ENCODE measurements at places on chromosomes 3 and 15. TPM values are rescaled to one million over a fixed set of nuclear protein-coding genes. Genes with fewer than 3 reads are reported as not detected.

- no peak for DNase-seq
Measured at GRCh38 chr15:75493732-75494131, 42.2 kb upstream of the SIN3A start.

GRCh38 chr3:38836561-38836960 lies 20.5 kb upstream of the SCN10A start:
- DNase-seq = no peak

DNA sequence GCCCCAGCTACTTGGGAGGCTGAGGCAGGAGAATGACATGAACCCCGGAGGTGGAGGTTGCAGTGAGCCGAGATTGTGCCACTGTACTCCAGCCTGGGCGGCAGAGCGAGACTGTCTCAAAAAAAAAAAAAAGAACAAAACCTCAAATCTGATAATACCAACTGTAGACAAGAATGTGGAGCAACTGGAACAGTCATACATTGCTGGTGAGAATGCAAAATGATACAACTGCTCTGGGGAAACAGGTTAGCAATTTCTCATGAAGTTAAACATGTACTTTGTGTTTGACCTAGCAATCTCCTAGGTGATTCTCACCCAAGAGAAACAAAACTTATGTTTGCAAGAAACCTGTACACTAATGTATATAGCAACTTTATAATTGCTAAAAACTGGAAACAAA lies 4.4 kb upstream of the VHL start:
- DNase-seq = no peak

- no peak for DNase-seq
Measured at GRCh38 chr3:62036726-62037125, 336.6 kb downstream of the FEZF2 start.

DNA sequence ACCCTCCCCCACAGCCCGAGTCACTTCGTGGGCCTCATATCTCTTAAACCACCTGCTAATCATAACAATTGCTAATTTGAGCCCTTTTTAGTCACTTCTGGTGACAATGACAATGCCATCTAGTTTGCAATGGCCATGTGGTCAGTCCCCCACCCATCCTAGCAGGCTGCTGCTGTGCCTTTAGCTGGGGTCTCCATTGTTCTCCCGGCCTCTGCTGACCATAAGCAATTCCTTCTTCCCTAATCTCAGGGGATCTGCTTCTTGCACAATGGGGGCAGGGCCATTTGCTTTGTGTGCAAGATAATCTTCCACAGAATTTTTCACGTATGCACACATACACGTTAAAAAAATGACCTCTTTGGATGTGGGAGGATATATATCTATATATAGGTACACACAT lies 406.1 kb upstream of the ONECUT1 start:
- DNase-seq = no peak

GCSAM gene
- total RNA-seq = not detected

SHF gene
- 2.8 TPM for total RNA-seq

TMEM44 gene
- total RNA-seq = 76.5 TPM

SYNPR gene
- not detected for total RNA-seq

DNA sequence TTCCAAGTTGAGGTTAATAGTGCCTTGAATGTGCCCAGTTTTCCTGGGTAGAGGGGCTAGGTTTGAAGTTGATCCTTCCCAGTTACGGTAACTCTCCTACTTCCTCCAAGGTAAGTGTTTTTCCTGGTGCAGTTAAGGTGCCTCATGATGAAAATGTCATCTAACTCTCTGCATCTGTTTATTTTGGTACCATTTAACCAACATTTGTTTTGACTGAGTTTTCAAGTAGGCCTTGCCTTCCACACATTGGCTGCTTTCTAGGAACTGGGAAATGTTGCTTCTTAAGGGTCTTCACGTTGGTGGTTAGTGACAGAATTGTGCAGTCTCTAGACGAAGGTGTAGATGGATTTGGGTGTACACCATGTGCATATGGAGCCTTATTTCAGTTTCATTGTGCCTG lies 31.3 kb downstream of the USP3 start:
- no peak for DNase-seq

DNA sequence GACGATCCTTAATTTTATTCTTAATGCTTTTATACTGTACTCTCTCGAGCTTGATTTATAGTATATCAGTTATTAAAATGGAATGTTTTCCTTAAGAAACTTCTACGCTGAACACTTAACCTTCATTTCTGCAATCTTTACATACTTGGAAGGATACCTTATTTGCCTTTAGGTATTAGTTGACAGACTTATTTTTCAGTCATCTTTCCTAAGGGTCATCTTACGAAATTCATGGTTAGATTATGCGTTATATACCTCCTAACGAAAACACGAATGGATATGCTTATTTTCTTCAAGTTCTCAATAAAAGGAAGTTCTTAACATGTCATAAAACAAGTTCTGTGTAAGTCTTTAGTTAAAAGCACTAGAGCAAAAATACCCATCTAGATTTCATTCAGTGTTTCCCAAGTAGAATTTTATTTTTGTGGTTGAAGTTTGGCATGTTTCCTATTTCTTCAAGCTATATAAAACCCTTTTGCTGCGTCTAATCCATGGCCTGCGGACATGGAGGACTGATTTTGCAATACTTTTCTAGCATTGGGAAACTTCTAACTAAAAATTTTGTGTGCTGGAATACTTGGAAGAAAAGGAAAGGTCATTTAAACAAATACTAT lies 231.3 kb downstream of the TP63 start:
- DNase-seq = no peak

GRCh38 chr15:72112116-72112515 lies 5.8 kb downstream of the MYO9A start:
- no peak for DNase-seq

GOLGA8Q gene
- total RNA-seq = not detected

GRCh38 chr3:140292170-140292569 lies 357.2 kb downstream of the CLSTN2 start:
- DNase-seq = no peak

CPLX3 gene
- total RNA-seq = not detected

DNA sequence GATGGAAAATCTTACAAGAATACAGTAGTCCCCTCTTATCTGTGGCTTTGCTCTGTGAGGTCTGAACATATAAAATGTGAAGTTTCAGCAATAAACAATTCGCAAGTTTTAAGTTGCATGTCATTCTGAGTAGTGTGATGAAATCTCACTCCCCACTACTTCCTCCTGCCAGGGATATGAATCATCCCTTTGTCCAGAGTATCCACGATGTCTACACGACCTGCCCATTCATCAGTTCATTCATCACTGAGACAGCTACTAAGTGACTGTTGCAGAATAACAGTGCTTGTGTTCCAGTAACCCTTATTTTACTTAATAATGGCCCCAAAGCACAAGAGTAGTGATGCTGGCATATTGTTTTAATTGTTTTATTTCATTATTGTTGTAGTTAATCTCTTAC lies 489.2 kb upstream of the UBE2E2 start:
- DNase-seq = no peak

TMEM40 gene
- total RNA-seq = not detected

DNA sequence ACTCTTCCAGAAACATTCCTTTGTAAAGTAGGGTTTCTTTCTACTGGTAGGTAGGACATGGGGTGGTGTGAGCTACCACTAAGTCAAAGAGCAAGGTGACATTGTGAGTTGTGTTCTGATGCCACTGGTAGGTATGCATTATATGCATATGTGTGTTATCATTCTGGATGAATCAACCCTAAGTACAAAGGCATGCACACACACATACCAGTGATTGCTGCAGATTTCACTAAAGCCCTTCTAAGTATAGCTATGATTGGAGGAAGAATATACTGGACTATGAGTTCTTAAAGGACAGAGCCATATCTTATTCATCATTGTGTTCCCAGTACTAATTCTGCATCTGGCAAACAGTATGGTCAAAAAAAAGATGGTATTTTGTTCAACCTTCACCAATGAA lies 646.0 kb downstream of the AGBL1 start:
- no peak for DNase-seq

DNA sequence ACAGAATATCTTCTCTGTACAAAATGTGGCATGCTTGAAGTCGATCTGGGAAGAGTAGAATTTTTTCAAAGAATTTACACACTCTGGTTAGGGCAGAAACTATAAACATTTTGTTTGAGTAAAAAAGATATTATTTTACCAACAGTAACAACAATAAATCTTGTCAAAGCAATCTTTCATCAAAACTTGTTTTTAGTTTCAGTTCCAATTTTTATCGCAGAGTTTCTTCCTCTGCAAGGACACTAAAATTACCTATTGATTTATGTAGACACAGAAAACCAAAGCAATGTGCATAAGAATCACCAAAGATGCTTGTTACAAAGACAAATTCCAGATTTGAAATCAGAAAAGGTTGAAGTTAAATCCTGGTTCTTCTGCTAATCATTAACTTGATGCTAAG lies 61.9 kb downstream of the CGGBP1 start:
- no peak for DNase-seq

DNA sequence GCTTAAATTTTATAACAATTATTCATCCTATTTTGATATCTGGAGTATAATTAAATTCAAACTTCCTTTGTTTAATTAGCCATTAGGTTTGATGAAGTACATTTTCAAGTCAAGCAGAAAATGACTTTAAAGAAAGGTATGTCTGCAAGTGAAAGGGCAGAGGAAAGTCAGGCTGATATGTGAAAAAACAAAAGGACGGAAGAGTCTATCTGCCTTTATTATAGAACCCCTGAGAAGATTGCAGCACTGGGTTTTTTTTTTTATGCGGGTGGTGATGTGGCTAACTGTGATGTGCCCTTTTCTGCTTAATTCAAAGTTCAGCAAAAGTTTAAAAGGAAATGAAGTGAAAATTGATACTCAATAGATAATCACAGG lies 83.2 kb downstream of the COL8A1 start:
- no peak for DNase-seq

GRCh38 chr15:34246276-34246976 lies 21.6 kb downstream of the EMC4 start:
- DNase-seq = no peak

SLC51A gene
- total RNA-seq = not detected

GRCh38 chr3:126440709-126440995 lies 35.0 kb downstream of the ZXDC start:
- no peak for DNase-seq

CRBN gene
- total RNA-seq = 44.4 TPM

DNA sequence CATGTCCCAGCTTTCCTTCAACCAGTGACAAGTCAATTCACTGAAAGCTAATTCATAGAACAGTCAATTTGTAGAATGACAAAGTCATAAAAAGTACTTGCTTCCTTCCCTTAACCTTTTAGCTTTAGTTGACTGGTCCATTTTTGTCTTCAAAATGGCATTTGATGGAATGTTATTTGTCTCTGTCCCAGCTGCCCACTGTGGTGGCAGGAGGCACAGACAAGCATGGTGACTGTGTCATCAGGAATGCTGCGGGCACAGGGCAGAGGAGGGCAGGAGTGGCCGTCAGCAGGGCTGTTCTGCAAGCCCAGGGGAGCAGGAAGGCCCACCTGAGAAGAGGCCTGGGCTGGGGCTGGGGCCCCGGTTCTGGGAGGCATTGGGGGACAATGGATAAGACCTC lies 10.0 kb downstream of the IQSEC1 start:
- no peak for DNase-seq

ZPLD1 gene
- 0.10 TPM for total RNA-seq

- DNase-seq = no peak
Measured at GRCh38 chr15:78076231-78077052, 1.1 kb downstream of the TBC1D2B start.

CGNL1 gene
- total RNA-seq = 26.7 TPM

DNA sequence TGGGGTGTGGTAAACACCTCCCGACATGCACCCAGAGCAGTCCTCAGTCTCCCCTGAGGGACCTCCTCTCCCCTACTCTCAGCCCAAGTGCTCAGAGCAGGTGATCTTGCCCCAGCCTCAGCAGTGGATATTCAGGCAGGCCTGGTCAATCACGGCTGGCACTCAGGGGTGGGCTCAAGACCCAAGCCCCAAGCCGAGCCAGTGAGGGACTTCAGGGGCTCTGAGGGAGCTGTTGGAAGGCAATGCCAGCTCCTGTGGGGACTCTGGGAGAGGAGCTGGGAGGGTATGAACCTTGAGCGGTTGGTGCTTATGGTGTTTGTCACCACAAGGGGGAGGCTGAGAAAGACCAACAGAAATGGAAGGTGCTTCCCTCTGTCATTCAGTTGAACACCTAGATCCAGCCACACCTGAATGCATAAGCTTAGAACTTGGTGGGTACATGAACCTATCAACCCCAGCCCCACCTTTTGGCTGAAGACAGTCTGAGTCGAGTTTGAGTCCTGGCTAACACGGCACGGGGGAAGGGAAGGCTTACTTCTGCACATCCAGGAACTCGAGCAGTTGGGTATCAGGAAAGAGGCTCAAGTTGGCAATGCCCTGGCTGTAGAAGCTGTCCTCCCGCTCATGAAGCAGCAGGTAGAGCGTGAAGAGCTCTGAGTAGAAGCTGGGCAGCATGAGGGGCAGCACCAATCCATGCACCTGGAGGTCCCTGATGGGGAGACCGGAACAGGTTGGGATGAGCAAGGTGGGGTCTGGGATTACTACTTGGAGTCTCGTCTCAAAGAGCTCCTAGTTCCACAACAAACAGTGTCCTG lies 19.2 kb downstream of the ALS2CL start:
- no peak for DNase-seq

- DNase-seq = no peak
Measured at GRCh38 chr3:112675943-112676535, 35.1 kb upstream of the CCDC80 start.

DNA sequence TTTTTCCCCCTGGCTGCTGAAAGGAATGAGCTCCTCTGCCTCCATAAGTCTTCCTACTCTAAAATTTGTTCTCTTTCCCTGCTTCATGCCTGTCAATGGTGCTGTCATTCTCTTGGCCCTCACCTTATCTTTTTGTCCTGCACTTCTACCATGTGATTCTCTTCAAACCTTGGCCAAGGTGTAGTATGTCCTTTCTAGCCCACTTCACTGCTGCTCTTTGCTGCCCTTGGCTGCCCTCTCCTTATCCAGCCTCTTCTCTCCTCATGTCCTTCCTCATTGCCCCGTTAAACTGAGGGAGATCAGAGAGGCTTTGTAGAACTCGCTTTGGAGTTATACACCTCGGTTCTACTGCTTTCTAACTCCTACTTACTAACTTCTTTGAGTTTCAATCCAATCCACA lies 19.7 kb downstream of the MINDY4B start:
- no peak for DNase-seq

GOLGA6A gene
- total RNA-seq = not detected

DNA sequence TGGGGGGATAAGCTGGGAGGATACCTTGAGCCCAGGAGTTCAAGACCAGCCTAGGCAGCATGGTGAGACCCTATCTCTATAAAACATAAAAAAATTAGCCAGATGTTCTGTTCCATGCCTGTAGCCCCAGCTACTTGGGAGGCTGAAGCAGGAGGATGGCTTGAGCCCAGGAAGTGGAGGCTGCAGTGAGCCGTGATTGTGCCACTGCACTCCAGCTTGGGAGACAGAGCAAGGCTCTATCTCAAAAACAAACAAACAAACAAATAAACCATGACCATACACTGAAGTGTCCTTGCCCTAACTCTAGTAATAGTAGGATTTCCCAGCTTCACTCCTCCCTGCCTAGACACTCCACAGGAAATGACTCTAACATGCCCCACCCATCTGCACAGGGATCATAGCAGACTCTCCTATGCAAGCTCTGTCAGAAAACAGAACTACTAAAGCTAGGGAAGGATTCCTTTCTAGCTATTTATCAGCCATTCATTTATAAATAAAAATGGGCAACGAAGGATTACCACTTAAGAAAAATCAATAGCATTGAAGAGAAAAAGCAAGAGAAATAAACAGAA lies 4.6 kb downstream of the ERICH6 start:
- no peak for DNase-seq

GRCh38 chr15:72037321-72037720 lies 80.6 kb downstream of the MYO9A start:
- no peak for DNase-seq
